ENCODE measurements at places on chromosomes 11 and 22.
A peak's percentile ranks its signal among the peaks of the same experiment; 100 is the strongest.

GRCh38 chr11:61254403-61255025 is 13.5 kb downstream of the PGA5 start:
- DNase-seq: peak; percentile 65

- DNase-seq: no peak
Observed at GRCh38 chr11:104588970-104589369, 309.3 kb downstream of the CASP12 start.

- DNase-seq: no peak
Observed at GRCh38 chr11:67415501-67416304, at the start of gene CARNS1. CARNS1 (plus strand) TSS chr11:67415678; CDS start chr11:67416200, 522 bp downstream.

GRCh38 chr22:42470366-42471082 is 38.3 kb upstream of the NFAM1 start:
- no peak for DNase-seq

GRCh38 chr11:45603946-45604682 is 61.3 kb downstream of the CHST1 start:
- no peak for DNase-seq
